Activated CD4-positive, alpha-beta T cell treated with anti-CD3 and anti-CD28 coated beads, Interleukin-2, amount 10 ng/mL, durations not matched to agents 24 days and 14 days (primary cell): ENCODE measurements at places on chromosomes 4 and X. TPM values are rescaled to one million over a fixed set of nuclear protein-coding genes. Genes with fewer than 3 reads are reported as not detected.

DNA sequence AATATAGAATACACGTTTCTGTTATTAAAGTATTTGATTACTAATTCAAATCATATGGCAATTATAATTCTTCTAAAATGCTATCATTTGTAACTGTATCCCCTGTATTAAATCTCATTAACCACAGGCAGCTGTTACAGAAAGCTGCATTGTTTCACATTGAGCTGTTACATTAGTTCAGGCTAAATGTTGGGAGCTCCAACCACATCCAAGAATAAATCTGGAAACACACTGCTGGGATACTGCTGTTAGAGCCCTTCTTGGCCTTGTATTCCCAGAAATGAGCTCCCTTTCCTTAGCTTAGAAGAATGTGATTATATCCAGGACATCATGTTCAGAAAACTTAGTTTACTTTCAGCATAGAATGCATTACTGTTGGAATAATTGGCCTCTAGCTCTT, 48.2 kb downstream of the GUCY1B1 start:
- DNase-seq = no peak

GRCh38 chr4:158860856-158861255, 92.0 kb downstream of the FNIP2 start:
- no peak for DNase-seq

DNA sequence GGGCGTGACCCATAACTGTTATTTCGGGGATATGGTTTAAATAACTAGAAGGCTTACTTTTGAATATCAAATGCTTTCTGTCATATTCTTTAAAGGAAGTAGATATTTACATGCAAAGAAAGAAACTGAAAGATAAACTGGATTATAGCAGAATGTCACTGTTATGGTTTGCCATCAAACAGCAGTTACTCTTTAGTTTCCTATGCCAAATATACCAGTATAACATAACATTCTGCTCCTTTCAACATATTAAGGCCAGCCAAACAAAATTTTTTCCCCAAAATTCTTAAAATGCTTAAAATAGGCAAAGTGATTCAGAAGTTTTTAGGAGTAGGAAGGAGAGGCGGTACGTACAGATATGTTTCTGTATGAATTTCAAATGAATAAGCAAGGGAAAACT, 27.0 kb downstream of the KDM6A start:
- no peak for DNase-seq

GRCh38 chr4:98352396-98352795, 91.2 kb downstream of the RAP1GDS1 start:
- no peak for DNase-seq

GRCh38 chr4:150345207-150345744, 236.7 kb upstream of the MAB21L2 start:
- DNase-seq = no peak

GRCh38 chr4:167890226-167890625, 202.1 kb upstream of the ANXA10 start:
- no peak for DNase-seq

DNA sequence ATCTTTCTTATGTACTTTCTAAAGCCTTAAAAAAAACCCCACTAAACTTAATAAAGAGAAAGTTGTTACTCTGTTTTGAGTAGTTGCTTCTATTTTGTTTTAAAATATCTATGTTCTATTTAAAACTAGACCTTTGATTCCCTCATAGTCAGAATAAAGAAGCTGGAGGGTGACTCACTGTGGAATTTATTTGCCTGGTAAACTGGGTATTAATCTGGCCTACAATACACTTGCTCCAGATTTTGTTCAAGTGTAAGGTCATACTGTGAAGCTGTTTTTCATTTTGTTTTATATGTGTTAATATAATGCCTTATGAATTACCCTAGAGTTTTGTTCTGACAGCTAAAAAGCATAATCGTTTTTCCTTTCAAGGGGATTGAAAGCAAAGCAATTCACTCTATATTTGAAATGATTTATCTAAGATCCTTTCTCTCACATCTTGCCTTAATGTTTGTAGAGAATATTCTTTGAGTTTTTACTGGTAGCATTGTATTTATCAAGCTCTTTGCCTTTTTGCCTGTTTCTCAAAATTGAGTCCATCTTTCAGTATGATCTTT, 277.4 kb upstream of the PITX2 start:
- DNase-seq = no peak

DNA sequence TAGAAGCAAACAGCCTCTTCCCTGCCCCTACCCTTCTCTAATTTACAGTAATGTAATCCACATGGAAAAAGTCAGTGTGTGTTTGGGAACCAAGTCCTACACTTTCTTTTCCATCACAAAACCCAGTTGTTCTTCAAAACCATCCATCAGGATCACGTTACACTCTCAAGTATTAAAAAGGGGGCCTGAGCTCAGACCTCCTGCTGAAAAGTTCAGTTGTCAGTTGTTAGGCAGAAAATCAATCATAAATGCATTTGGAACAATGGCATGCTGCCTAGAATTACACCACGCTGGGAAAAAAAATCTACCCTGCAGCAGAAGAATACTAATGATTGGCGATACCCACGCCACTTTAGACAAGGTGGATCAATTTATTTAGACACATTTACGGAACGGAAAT, 236.5 kb downstream of the PARM1 start:
- no peak for DNase-seq

DNA sequence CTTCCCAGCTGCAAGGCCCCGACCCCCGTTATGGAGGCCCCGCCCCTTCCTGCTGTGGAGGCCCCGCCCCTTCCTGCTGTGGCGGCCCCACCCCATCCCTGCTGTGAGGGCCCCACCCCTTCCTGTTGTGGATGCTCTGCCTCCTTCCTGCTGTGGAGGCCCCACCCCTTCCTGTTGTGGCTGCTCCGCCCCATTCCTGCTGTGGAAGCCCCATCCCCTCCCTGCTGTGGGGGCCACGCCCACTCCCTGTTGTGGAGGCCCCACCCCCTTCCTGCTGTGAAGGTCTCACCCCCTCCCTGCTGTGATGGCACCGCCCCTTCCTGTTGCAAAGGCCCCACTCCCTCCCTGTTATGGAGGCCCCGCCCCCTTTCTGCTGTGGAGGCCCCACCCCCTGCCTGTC, 104.9 kb upstream of the PSAPL1 start:
- peak; percentile 90 for DNase-seq

GRCh38 chrX:16770970-16771482, 15.2 kb upstream of the TXLNG start:
- no peak for DNase-seq

DNA sequence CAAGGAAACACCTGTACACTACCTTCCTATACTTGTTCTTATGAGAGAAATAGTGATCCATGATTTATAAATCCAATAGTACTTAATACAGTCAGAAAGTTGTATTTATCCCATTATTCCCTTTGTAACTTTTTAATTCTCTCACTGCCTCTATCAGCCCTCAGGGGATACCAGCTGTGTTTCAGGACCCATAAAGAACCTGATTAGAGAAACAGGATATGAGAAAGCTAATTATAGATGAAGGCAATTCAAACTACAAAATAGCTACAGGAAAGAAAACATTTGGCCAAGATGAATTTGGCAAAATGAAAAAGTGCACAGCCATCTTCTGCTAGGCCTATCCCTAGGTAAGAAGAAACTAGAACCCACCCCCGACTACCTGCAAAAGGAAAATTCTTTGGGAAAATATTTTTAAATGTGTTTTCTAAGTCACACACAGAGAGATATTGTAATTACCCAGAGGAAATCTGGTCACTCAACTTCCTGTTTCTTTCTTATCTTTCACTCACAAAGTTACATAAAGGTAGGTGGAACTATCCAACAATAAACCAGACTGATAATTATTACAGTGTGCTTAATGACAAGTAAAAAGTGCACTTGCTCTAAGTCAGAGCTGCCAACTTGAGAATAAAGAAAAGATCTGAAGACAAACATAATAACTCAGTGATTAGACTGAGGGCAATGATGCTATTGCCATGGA, 836.5 kb upstream of the HTR2C start:
- DNase-seq = no peak

GRCh38 chrX:2311501-2311900, 189.3 kb downstream of the DHRSX start:
- DNase-seq = no peak

DNA sequence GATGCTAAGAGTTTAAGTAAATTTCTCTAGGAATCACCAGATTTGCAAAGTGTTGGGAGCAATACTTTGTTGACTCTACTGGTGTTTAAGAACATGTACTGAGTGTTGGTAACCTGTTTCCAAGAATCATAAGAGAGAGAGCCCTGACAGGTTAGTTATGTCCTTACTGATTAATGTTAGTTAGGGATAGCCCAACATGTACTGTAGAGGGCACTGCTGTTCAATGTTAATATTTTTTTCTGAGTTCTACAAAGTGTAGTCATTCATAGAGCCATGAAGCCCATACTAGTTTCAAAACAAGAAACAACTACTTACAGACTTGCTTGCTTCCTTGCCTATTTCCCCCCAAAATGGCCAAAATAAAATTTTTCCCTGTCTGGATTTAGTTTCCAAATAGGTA, 11.9 kb downstream of the TMPRSS11D start:
- DNase-seq = no peak

GRCh38 chr4:167943872-167944505, 148.3 kb upstream of the ANXA10 start:
- no peak for DNase-seq

DNA sequence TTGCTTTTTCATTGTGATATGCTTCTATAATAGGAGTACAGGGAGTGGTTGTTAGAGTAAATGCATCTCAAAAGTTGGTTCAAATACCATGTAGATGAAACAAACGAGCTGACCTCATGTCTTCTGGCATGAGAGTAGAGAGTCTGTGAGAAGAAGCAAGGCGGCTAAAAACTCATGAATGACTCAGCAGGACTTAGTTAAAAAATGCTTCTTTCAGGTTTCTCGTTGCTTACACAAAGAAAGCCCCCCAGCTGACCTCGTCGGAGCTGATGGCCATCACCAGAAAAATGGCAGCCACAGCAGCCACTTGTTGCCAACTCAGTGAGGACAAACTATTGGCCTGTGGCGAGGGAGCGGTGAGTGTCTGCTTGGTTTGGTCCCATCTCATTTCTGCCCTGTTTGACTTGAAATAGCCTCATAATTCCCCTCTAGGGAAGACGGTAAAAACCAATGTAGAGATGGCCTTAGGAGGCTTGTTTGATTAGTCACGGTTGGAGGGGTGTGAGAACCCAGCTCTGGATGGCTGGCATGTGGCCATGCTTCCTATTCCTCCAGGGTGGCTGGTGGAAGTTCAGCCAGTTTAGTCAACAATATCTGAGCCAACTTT, 14.5 kb downstream of the AFP start:
- no peak for DNase-seq

- DNase-seq = no peak
Measured at GRCh38 chr4:169803413-169803812, 45.7 kb upstream of the HPF1 start.

DNA sequence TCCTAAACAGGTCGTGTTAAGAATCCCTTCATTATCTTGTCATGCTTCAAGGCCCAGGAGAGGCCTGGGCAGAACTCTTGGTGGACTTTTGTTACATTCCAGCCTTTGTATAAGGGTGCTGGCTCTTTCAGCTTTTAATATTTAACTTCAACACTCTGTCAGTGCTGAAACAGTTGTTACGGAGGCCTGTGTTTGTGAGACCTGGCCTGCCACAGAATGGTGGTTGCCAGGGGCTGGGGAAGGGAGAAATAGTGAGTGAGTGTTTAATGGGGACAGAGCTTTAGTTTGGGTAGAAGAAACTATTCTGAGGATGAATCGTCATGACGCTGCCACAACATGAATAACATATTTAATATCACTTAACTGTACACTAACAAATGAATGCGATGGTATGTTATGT, 1027.6 kb upstream of the PRKX start:
- no peak for DNase-seq

DNA sequence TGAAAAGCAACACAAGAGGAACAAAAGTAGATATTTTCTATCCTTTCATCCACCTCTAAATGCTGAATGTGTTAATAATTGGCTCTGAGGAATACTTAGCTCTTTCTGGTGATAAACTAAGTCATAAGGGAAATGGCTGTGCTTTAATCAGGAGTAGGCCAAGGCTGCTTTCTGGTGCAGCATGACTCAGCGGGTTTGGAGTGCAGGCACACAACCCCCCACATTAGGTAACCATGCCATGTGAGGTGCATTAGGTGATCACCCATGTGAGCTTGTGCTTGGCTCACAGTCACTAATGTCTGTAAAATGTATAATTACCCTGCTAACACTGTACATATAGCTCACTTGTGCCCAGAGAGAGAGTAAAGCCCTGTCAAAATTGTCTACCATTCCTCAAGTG, 57.2 kb downstream of the USP38 start:
- no peak for DNase-seq

- peak; percentile 58 for DNase-seq
Measured at GRCh38 chrX:57282568-57282967, 3.9 kb upstream of the FAAH2 start.

GRCh38 chr4:48831532-48832030, 693 bp downstream of the OCIAD1 start:
- no peak for DNase-seq

- DNase-seq = no peak
Measured at GRCh38 chr4:36549992-36550391, 268.6 kb downstream of the DTHD1 start.

GRCh38 chr4:62288808-62289541, 1088.8 kb downstream of the ADGRL3 start:
- no peak for DNase-seq

GRCh38 chr4:146255874-146256273, 41.5 kb downstream of the REELD1 start:
- no peak for DNase-seq

DNA sequence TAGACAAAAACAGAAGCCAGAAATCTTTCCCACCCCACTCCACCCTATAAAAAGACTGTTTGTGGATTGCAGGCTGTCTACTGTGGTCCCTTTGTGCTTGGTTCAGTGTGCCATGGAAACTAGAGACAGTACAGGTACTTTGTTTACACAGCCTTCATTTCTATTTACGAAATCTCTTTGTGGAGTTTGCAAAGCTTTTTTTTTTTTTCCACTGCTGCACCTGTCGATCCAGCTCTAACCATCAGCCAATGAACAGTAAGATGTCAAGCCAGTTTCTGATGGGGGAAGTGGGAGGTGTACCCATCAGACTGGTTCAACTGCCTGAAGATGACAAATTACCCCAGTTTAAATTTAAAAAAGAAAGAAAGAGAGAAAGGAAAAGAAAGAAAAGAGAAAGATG, 20.2 kb upstream of the LRBA start:
- no peak for DNase-seq

The MND1 gene
- 15.0 and 18.8 TPM in 2 replicates for total RNA-seq

The CT45A2 gene
- not detected in 2 replicates for total RNA-seq

The FRAS1 gene
- not detected in 2 replicates for total RNA-seq

The JCHAIN gene
- not detected in 2 replicates for total RNA-seq

The ARHGAP4 gene
- 135 and 137 TPM in 2 replicates for total RNA-seq

The MAOB gene
- total RNA-seq = not detected in 2 replicates

The RHOXF1 gene
- total RNA-seq = not detected in 2 replicates

The DCAF4L1 gene
- total RNA-seq = 0.19 and 0.21 TPM in 2 replicates

The RAB39B gene
- 9.5 and 9.9 TPM in 2 replicates for total RNA-seq

The TMEM35A gene
- total RNA-seq = not detected in 2 replicates

The BTK gene
- not detected in 2 replicates for total RNA-seq

The FAT4 gene
- total RNA-seq = not detected in 2 replicates

The SSX1 gene
- not detected in 2 replicates for total RNA-seq

The IL3RA gene
- total RNA-seq = 3.1 and 3.4 TPM in 2 replicates

The CTSO gene
- 0.93 and 1.1 TPM in 2 replicates for total RNA-seq

The TLR2 gene
- 0.21 and 0.47 TPM in 2 replicates for total RNA-seq

The CLIC2 gene
- total RNA-seq = 0.17 and 0.58 TPM in 2 replicates

The ARMCX4 gene
- 3.1 and 4.2 TPM in 2 replicates for total RNA-seq

The GPR119 gene
- total RNA-seq = not detected in 2 replicates
